SK-N-MC (cell line): ENCODE measurements at places on chromosomes 6 and 20.

- DNase-seq: no peak
Observed at GRCh38 chr6:31246051-31246521, 25.8 kb downstream of the HLA-C start.

- no peak for DNase-seq
Observed at GRCh38 chr20:11607047-11607446, 310.6 kb upstream of the BTBD3 start.

GRCh38 chr6:33168639-33169038 is 23.6 kb downstream of the COL11A2 start:
- no peak for DNase-seq

DNA sequence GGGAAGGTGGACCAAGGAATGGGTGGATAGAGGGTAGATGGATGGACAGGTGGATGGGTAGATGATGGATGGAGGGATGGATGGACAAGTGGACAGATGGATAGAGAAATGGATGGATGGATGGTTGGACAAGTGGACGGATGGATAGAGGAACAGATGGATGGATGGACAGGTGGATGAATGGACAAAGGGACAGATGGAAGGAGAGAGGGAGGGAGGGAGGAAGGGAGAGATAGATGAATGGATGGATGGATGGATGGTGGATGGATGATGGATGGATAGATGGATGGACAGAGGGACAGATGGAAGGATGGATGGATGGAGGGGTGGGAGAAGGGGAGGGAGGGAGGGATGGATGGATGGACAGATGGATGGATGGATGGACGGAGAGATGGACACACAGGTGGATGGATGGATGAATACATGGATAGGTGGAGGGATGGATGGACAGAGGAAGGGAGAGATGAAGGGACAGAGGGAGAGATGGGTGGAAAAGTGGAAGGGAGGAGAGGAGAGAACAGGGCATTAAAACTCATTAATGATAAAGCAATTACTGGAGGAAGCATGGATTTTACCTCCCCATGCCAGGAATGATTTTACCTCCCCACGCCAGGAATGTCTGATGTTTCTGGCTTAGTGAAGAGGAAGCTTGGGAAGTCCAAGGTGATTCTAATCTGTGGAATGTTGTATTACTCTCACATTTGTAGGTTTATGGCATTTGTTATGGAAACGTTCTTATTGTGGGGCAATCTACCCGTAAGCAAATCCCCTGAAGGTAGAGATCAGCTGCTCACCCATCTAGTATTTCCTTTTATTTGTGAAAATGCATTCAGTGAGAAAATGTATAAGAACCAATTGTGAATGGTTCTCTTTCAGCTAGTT is 383.3 kb downstream of the TAF4 start:
- no peak for DNase-seq

DNA sequence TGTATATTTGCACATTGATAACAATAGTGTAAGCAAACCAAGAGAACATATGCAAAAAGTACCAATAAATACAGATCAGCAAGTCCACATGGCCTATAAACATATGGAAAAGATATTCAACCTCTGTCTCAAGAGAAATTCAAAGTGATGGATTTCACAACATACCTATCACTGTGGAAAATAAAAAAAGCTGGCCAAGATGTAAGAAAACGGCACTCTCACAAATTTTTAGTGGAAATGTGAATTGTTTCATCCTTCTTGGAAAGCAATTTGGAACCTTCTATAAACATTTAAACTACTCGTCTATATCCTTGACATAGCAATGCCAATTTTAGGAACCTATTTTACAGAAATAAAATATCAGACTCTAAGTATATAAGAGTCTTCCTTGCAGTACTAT is 559.8 kb downstream of the QKI start:
- no peak for DNase-seq

DNA sequence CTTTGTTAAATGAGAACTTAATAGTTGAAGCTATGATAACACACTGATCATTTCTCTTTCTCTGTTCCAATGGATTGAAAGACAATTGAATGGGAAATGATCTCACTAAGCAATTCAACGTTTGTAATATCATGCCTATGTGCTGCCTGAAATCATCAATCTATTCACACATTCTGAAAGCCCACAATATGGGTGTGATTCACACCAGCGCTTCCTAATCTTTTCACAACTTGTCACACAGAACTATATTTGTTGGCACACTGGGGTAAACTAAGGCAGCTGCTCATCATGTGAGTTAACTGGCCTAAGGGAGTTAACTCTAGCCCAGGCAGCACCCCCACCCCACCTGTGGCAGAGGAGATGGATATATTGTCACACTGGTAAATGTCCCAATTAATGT is 37.1 kb upstream of the UTRN start:
- DNase-seq: no peak

- DNase-seq: no peak
Observed at GRCh38 chr20:44479643-44480042, 4.0 kb downstream of the TTPAL start.

- no peak for DNase-seq
Observed at GRCh38 chr6:136468711-136469110, 81.5 kb downstream of the MAP7 start.

GRCh38 chr6:108665495-108666196 is 104.9 kb downstream of the FOXO3 start:
- DNase-seq: no peak

DNA sequence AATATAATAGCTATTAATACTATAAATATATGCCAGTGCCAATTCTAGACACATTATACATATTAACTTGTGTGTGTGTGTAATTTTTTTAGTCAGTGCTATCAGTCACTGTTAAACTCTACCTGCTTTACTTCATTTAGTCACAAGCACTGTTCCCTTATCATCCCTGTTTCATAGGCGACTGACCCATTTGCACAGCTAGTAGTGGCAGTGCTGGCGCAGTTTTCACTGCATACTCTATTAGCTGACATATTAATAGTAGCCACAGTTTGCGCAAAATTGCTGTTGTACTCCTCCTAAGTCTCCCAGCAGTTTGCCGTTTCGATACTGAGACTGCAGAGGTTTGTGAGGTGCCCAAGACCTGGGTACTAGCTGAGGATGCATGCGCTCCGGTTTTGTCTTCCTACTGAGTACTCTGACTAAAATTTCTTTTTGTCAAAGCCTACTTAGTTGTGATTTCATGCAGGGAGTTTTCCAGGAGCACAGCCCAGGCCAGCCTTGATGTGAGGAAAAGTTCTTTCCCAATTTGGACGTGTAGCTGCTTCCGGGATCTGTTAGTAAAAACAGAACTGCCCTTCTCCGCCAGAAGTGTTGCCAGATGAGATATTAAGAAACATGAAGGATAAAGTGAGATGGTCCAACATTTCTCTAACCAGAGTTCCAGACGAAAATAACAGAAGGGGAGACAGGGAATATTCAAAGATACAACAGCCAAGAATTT is 5.6 kb downstream of the BAG2 start:
- no peak for DNase-seq

- no peak for DNase-seq
Observed at GRCh38 chr6:2531426-2532215, 219.1 kb downstream of the MYLK4 start.

DNA sequence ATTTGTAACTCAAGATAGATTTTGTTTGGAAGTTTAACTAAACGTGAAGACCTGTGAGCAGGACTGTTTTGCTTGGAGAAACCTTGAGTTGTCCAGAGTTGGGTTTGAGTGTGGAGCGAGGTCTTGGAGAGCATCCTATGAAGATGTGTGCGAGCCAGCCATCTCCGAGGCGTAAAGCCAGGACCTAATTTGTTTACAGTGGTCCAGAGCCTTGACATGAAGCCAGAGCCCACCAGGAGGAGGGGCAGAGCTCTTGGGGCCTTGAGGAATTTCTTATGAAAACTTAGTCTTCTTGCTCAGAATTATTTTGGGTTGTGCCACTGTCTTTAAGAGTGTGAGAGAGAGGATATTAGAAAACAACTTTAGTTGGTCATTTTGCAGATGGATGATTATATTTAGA is 6.3 kb downstream of the CHMP4B start:
- no peak for DNase-seq

DNA sequence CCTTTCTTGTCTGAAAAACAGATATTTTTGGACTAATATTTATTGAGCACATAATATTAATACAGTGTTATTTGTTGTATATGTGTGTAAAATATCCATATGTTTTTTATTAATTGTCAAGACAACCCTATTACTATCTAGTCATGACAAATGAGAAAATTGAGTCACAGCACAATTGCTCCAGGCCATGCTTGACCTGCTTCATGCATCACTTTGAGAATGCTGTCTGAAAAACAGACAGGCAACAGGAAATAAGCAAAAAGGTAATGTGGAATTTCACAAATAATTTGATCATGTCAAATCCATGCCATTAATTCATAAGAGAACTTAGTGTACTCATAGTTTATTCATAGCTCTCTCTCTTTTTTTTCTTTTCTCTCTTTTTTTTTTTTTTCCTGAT is 246.5 kb downstream of the RIMS1 start:
- DNase-seq: no peak

GRCh38 chr6:166786704-166787293 is 159.7 kb upstream of the RPS6KA2 start:
- DNase-seq: peak; percentile 28
